ENCODE measurements at places on chromosomes 13 and 19.

DNA sequence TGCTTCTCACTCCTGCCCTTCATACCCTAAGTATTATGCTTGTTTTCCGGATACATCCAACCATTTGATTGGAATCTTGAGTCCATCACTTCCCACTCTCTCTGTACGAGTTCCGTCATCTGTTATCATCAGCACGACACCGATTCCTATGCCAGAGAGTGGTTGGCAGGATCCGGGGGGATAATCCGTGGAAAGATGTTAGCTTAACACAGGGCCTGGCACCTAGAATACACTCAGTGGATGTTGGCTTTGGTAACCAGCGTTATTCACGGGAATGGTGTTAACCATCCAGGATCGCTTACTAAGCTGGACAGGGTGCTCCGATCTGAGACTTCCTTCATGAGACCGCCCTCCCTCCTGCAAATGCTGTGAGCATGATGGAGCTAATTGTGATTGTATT lies 12.4 kb downstream of the VSTM2B start:
- no peak for DNase-seq

GRCh38 chr13:112916296-112916695 lies 52.7 kb upstream of the MCF2L start:
- no peak for DNase-seq

DNA sequence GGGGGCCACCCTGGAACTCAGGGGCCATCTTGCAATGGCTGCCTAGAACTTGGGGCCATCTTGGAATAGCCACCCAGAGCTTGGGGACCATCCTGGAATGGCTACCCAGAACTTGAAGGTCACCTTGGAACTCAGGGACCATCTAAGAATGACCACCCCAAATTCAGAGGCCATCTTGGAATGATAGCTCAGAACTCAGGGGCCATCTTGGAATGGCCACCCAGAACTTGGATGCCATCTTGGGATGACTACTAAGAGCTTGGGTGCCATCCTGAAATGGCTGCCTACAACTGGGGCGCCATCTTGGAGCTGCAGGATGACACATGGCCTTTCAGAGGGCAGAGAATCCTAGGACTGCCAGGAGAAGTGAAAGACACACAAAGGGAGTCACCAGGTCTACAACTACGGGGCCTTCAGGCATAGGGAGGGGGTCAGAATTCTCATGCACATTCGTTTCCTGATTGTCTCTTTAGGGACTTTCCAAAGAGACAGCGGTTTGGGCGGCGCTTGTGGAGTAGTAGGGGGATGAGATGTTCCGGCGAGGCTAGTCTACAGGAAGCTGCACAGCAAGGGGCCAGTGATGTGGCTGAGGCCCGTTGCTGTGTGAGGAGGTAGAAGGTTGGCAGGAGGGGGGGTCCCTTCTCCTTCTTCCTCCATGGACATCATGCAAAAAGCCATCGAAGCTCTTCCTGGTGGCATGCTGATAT lies 125.0 kb downstream of the IER2 start:
- DNase-seq = no peak

- no peak for DNase-seq
Measured at GRCh38 chr13:45370922-45371406, 30.0 kb upstream of the TPT1 start.

GRCh38 chr19:11606484-11606883 lies 9.2 kb downstream of the ZNF627 start:
- DNase-seq = no peak

All from non-pigmented ciliary epithelial cell (primary cell).